ENCODE measurements at places on chromosomes 1 and 21. TPM values are rescaled to one million over a fixed set of nuclear protein-coding genes. Genes with fewer than 3 reads are reported as not detected.

ANKRD65 gene
- total RNA-seq = not detected

GRCh38 chr1:26833432-26834405 lies 7.2 kb downstream of the ZDHHC18 start:
- DNase-seq = no peak

KRTAP13-2 gene
- not detected for total RNA-seq

- no peak for DNase-seq
Observed at GRCh38 chr1:83764209-83764608, 234.7 kb downstream of the TTLL7 start.

PLPPR4 gene
- 6.4 TPM for total RNA-seq

OR2L8 gene
- total RNA-seq = not detected

TDRD5 gene
- total RNA-seq = not detected

DNA sequence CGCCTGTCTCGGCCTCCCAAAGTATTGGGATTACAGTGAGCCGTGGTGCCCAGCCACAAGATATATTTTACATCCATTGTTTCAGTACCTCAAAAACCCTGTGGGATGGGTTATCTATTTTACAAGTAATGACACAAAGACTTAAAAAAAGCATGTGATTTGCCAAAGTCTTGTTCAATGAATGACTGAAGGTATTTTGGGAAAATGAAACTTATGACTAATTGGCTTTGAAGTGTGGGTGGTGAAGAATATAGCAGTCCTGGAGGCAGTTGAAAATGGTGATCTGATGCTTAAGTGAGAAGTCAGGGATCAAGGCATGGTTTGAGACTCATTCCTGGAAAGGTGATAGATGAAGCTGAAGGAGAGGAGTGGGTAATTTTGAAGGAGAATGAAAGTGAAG lies 3.0 kb downstream of the SWT1 start:
- peak; percentile 26 for DNase-seq

TAS1R1 gene
- not detected for total RNA-seq

DNA sequence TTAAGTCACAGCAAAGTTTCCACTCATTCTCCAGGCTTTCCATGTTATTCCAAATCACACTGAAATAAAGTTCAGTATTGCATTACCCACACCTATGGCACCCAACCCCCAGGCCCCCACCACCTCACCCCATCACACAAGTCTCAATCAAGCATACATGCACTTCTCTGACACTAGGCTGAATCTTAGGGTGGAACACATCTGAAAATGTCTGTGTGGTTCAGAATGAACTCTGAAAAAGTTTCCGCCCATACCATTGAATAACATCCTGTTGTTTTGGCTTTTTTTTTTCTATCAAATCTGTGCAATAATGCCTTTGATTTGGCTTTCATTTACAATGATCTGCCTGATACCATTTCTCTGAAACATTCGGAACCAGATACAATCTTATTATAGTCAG lies 25.8 kb upstream of the LRRC8C start:
- no peak for DNase-seq

TFAP2E gene
- under 0.01 TPM for total RNA-seq

DNA sequence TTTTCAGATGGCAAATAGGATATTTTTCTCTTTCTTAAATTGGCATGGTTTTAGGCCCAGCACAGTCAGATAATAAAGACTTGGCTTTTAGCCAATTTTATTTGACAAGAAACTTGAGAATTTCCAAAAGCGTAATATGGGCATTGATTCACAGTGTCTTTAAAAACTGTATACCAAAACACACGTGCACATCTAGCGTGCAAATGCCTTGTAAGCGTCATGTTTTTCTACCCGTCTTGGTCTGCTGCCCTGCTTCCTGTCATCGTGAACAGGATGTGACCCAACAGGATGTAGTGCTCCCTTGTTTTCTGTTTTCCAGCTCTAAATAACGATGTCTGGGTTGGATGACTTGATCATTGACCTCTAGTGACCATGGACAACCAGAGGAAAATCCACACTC lies 24.7 kb upstream of the SLC44A3 start:
- DNase-seq = no peak

GRCh38 chr1:25649505-25650288 lies 33.1 kb downstream of the MAN1C1 start:
- DNase-seq = no peak

GRCh38 chr1:178768423-178768822 lies 43.4 kb downstream of the RALGPS2 start:
- DNase-seq = no peak

- no peak for DNase-seq
Observed at GRCh38 chr1:223474804-223475203, 81.6 kb downstream of the CCDC185 start.

DNA sequence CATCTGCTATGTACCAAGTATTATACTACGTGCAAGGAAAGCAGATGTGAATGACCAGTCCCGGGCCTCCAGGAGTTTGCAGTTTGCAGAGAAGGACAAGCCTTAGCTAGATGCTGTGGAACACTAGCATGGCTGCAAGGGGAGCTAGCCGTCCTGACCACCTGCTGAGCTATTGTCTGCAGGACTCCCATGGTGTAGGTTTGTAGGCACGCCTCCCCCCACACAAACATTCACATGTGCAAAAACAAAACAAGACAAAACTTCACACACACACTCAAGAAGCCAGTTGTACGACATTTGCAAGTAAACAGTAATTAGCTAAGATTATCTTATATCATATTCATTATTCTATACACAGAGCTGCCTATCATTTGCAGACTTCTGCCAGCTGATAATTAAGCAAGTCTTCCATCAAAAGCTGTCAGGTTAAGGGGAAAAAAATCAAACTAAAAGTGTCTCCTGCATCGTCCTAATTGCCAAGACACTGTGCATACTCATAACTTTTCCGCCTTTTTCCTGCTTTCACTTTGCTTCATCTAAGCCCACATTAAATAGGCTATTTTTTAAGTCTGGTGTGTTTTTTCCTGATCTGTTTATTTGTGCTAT lies 10.7 kb upstream of the HNRNPU start:
- no peak for DNase-seq

DNA sequence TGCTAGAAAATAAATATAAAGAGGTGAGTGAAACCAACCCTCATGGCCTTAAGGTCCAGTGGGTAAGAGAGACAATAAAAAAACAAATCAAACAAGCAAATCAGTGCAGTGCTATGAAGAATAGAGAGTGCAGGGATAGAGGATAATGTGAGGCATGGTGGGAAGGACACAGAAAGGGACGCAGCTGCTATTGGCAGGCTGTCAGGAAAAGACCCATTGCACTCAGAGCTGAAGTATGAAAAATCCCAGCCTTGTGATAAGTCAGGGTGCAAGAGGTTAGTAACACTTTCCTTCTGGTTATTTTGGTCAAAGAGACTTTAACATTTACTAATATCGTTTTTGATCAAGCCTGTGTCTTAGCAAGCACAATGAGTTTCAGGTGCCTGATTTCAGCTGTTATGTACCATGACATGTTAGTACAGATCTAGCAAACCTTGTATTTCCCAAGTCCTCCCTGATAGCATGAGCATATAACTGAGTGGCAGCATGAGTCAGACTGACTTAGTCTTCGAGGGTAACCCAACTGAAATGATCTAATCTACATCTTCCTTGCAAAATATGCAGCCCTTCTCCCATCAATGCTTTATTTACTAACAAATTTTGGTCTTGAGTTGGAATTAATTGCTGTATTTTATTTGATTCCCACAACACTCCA lies 31.7 kb downstream of the CHML start:
- DNase-seq = peak; percentile 79

- DNase-seq = no peak
Observed at GRCh38 chr1:214247501-214248041, 33.4 kb upstream of the SMYD2 start.

F3 gene
- 102 TPM for total RNA-seq

- DNase-seq = no peak
Observed at GRCh38 chr1:232949636-232950196, 695 bp upstream of the NTPCR start.

Measured in IMR-90 (cell line).